ENCODE measurements at places on chromosomes 1 and 21. TPM values are rescaled to one million over a fixed set of nuclear protein-coding genes. Genes with fewer than 3 reads are reported as not detected.

DNA sequence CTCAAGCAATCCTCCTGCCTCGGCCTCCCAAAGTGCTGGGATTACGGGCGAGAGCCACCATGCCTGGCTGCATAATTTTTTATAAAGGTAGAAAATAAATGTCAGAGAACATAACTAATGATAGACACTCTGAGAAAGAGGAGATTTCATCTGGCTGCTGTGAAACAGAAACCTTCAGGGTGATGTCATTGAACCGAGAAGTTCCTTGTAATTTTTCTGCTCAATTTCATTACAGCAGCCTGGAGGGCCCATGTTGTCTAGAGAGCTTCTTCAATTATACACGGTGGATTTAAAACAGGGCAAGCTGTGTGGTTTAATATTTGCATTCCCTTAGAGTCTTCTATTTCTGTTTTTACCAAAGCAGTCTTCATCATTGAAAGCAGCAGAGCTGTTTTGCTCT lies 64.3 kb upstream of the MORC3 start:
- DNase-seq = no peak

DNA sequence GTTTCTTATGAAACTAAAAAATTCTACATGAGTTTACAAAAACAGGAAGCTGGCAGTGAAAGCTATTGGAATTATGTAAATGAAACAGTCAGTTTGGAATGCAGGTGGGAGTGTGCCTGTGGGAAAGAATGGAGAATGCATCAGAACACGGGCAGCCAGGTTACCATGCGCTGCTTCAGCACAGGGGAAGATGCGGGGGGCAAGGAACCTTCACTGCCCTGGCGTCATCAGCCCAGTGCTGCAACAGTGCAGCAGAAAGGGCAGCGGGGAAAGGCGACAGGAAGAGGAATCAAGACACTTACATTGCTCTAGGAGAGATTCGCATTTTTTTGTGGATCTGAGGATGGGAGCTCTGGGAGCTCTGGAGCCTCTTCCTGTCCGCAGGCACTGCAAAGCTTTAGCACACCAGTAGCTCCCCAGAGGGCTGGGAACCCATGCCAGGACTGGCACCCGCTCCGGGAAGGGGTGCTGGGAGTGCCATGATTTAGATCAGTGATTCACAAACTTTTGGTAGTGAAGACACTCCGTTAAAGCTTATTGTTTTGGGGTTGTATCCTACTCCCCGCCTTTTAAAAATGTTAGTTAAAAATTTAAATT lies 64.1 kb upstream of the WDR26 start:
- no peak for DNase-seq

DNA sequence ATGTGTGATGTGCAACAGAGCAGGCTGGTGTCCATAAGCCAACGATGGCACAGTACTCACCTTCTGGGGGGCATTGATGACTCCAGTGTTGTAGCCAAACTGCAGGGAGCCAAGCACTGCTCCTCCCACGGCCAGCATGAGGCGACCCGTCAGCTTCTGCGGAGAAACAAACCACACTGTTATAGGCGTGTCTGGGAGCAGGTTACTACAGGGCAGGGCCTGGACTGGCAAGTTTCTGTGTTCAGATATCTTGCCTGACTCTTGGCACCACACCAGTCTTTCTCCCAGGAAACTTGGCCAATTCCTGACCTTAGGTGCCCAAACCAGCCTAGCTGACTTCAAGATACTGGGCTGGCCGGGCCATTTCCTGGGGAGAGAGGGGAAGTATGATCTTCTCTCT lies 15.5 kb downstream of the SLC2A1 start:
- peak; percentile 92 for DNase-seq

- DNase-seq = no peak
Observed at GRCh38 chr1:114901814-114902213, 47.2 kb downstream of the SYCP1 start.

DNA sequence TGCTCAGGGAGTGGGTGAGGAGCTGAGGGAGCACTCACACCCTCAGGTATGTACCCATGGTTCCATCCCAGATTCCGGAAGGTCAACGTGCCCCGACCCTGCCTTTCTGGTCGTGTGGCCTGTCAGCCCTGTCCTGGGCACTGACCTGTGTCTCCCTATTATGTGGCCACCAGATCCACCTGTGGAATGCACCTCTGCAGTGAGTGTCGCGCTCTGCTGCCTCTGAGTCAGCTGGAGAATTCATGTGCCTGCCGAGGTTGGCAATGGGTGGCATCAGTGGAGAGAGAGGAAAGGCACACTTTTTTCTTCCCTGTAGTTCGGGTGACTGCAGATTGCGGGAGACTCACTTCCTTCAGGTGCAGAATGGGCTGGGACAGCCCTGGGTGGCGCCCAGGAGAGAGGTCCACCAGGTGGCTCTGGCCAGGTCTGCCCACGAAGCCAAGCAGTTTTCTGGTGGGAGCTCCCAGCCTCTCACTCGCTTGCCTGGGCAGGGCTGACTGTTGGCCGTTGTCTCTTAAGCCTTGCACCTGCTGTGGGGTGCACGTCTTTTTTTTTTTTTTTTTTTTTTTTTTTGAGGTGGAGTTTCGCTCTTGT lies 176.1 kb upstream of the TMEM51 start:
- DNase-seq = no peak

GRCh38 chr1:185998391-185998790 lies 264.2 kb downstream of the HMCN1 start:
- DNase-seq = no peak

GRCh38 chr1:103783944-103784377 lies 34.3 kb downstream of the AMY1C start:
- no peak for DNase-seq

DNA sequence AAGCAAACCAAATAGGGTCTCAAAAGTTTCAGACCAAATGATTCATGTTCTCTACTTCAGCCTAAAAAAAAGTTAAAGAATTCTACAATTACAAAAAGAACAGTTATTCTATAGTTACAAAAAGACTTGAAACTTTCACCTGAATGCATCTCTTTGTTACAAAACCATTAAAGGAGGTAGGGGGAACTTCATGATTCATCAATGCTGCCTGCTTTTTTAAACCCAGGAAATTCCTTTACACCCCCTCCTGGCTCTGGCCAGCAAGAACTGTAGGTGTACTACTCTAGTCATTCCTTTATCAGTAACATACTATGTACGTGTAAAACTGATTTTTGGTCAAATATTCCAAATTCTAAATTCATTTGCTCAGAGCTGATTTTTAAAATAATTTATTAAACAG lies 5.0 kb downstream of the FAF1 start:
- DNase-seq = no peak

DNA sequence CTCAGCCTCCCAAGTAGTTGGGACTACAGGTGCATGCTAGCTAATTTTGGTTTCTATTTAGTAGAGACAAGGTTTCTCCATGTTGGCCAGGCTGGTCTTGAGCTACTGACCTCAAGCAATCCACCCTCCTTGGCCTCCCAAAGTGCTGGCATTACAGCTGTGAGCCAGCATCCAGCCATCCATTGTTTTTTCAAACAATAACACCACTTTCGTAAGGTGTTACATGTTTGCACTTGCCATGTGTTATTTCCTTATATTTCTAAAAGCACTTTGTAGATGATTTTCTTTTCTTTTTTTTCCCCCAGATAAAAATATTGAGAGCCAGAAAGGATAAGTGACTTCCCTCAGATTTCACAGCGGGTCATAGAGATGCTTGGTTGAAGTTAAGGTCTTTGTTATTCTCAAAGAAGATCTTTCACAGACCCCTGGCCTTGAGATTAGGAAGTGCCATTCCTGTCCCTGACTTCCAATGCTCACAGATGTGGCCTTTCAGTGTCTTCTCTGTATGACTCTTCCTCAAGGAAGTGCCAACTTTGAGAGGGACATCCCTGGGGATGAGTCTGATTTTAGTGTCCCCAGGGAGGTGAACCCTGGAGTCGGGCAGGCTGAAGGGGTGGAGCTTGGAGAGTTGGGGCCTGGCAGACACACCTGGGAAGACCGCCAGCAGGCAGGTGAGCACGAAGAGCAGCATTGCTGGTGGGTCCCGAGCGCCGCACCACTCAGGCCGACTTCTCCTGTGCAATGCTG lies 6.3 kb downstream of the PIGR start:
- DNase-seq = no peak

GRCh38 chr1:153742411-153743142 lies 14.7 kb downstream of the INTS3 start:
- DNase-seq = no peak

- no peak for DNase-seq
Observed at GRCh38 chr1:107524301-107524700, 383.5 kb downstream of the NTNG1 start.

Gene CDK18
- 47.8 TPM for total RNA-seq

DNA sequence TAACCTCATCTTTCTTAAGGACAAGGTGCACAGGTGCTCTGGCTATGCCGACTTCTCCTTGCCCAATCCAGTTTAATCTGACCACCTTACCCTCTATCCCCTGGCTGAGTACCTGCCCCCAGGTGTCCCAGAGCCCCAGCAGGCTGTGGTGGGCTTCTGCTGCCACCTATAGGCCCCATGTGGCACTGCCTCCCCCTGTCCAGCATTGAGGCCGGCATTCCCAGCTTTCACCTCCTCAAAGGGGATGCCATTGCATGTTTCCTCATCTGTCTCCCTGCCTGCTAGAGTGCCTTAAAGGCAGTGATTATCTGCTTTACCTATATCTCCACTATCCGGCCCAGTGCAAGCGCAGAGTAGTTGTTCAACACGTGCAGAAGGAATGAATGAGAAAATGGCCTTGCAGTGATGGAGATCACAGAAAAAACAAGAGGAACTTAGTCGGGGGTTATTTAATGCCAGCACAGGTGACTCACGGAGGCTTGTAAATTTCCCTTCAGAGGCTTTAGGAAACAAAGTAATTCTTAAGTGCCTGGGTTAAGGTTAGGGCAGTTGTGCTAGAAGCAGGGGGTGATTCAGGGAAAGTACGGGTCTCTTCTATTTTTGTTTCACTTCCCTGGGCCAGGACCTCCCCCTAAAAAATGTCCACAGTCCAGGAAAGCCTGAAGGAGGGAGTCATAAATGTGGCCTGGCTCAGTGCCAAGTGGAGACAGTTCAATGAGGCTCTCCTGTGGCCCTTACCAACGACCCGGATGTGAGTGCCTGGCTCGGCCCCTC lies 131.8 kb upstream of the NGF start:
- DNase-seq = peak; percentile 53

- no peak for DNase-seq
Observed at GRCh38 chr1:4121834-4122512, 221.9 kb upstream of the C1orf174 start.

GRCh38 chr1:88321706-88322105 lies 362.4 kb upstream of the PKN2 start:
- DNase-seq = peak; percentile 73

Gene PCBP3
- not detected for total RNA-seq

- no peak for DNase-seq
Observed at GRCh38 chr1:246687002-246687401, 37.2 kb upstream of the SCCPDH start.

GRCh38 chr1:6414443-6414844 lies 5.3 kb downstream of the HES2 start:
- no peak for DNase-seq

DNA sequence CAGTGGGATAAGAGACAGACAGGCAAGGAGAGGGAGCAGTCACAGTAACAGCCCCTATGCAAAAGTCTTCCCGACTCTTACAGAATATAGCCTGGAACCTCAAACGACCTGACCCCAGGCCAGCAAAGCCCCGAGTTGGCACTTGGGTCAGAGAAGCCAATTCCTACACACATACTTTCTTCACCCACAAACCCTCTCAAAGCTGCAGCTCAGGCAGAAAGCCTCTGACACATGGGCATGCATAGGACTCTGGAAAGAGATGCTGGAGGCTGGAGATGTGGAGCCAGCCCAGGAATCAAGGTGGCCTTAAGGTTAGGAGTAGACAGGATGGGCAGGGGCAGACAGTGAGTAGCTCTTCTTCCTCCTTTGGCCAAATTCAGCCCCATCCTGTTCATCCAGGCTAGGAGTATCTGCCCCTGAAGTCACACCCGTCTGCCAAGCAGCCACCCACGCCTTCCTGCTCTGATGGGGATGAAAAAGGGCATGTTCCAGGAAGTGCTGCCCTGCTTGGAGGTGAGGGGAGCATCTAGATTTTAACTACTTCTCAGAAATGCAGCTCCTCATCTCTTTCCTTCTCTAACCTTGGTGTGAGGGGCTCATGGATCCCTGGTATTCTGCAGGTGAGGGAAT lies 7.8 kb downstream of the SLC41A1 start:
- DNase-seq = no peak

Gene CMPK1
- total RNA-seq = 70.1 TPM

GRCh38 chr1:8473121-8473875 lies 155.4 kb downstream of the SLC45A1 start:
- no peak for DNase-seq

GRCh38 chr1:7389201-7389905 lies 381.7 kb upstream of the VAMP3 start:
- peak; percentile 17 for DNase-seq

GRCh38 chr1:90335558-90335957 lies 340.6 kb downstream of the ZNF326 start:
- no peak for DNase-seq

DNA sequence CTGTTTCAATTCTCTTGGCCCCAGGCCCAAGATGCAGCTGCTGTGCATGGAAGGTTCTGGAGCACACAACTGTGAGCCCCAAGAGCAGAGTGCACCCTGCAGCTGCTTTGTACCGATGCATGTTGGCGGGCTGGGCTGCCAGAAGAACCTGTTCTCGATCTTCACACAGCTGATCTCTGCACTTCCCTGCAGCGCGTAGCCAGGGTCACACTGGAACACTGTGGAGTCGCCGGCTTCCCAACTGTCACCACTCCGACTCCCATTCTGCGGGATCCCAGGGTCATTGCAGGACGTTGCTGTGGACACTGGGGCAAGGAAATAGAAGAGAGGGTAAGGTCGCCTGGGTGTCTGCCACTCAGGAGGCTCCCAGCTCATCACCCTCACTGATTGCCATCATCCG lies 185.4 kb downstream of the ZSCAN20 start:
- no peak for DNase-seq

Gene LGALS8
- 142 TPM for total RNA-seq

- DNase-seq = no peak
Observed at GRCh38 chr1:9589719-9590157, 1.0 kb downstream of the TMEM201 start.

- DNase-seq = no peak
Observed at GRCh38 chr1:30125021-30125820, 598.2 kb downstream of the MATN1 start.

Gene ZSWIM5
- 0.45 TPM for total RNA-seq

DNA sequence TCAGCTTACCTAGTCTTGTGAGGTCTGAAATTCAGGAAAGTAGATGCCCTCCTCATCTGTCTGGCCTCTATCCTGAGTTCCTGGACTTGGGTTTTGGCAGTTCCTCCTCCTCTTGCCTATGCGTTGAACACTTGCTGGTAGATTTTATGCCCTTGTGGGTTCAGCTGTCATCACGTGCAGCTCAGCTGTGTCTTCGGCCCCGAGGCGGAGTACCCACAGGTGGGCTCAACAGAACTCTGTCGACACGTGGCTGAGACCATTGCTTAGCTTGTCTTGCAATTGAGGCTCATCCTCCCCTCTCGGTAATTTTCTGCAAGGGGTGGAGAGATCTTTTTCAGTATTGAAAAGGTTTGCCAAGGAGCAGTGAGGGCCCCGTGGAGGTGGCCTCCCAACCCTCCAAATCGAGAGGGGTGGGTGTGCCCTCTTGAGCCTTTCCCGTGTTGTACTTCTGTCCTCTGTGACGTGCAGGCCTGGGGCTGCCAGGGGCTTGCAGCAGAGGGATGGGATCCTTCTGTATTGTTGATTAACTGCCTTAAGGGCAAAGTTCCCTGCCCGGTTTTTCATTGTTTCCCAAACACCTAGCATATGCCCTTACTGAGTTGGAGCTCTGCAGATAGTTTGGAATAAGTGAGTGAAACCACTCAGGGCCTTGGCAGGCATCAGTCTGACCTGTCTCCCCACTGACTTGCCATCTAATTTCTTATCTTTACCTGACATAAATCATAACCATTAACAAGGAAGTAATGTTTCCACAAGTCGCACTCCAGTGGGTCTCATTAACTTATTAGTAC lies 2.9 kb downstream of the CENPS start:
- DNase-seq = peak; percentile 17

- DNase-seq = peak; percentile 57
Observed at GRCh38 chr1:26887125-26887524, 3.0 kb downstream of the GPN2 start.
